NCI-H2029 treated with DMSO at 0.1 percent for 48 hours (cell line): ENCODE measurements at places on chromosomes 12 and 14.

DNA sequence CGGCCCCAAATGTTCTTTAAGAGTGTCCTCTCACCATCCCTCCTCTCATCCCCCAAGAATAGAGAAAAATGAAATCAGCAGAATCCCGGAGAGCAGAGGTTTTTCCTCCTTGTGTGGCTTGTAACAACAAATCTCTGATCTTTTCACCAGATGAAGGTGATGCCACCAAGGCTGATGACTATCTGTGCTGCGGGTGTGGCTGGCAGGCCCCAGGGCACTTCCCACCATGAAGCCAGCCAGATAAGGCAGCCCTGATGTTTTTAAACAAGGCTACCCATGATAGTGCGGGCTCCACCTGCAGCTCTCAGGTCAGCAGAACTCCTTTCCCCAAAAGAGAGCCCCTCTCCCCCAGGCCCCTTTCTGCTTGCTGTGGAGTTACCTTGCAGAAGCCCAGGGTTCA is 58.0 kb upstream of the PARP11 start:
- no peak for DNase-seq

GRCh38 chr12:77239617-77240016 is 174.2 kb upstream of the E2F7 start:
- no peak for DNase-seq

GRCh38 chr12:72144553-72144952 is 127.6 kb upstream of the TRHDE start:
- no peak for DNase-seq

DNA sequence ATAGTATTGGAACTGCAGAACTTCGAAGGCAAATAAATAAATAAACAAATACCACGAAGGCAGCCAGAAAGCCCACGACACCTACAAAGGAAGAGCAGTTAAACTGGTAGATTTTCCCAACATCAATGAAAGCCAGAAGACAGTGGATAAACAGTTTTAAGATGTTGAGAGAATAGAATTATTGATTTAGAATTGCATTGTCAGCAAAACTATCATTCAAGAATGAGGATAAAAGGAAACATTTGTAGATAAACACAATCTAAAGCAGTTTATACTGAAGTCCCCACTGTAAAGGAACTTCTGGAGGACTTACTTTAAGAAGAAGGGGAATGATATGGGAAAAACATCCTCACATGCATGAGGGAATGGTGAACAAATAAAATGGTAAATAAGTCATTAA is 29.5 kb downstream of the CACNA2D4 start:
- no peak for DNase-seq

DNA sequence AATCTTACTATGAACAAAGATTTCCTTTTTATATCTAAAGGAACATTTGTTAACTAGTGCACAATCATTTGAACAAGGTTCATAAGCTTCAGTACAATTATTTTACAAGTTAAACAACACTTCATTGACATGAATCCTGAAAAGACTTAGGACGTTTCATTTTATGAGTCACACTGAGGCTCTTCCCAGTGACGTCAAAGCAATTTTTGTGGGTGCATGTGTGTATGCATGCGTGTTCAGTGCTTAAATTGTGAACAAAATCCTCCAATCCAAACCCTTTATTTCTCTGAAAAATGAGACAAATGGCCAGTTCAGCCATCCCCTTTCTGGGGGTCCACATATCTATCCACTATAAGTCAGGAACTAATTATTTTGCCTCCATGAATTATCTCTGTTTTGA is 2.9 kb downstream of the LMNTD1 start:
- no peak for DNase-seq

- no peak for DNase-seq
These were observed 115.4 kb downstream of the GLT1D1 start for GRCh38 chr12:128968668-128969067.

GRCh38 chr12:19003987-19004619 is 125.4 kb upstream of the PLEKHA5 start:
- DNase-seq = no peak

GRCh38 chr12:85301051-85301450 is 21.0 kb downstream of the ALX1 start:
- DNase-seq = no peak

- DNase-seq = no peak
These were observed 16.1 kb upstream of the KRT8 start for GRCh38 chr12:52920937-52921336.

DNA sequence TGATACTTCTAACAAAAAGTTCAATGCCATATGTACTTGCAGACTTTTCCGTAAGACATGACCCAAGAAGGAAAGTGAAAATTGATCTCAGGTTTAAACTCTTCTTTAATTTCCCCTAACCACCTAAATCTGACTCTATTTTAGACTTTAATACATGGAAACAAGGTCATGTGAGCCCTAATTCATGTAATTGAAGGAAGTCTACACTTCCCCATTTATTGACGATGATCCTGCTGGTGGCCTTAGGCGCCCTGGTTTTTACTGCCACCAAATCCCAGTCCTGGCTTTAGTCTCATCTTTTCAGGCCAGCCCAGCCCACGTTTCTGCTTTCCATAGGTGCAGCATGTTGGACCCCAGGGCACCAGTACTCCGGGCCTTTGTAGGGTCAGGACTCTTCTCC is 157.9 kb downstream of the PELI2 start:
- no peak for DNase-seq
